ENCODE measurements at places on chromosomes 5 and 9. TPM values are rescaled to one million over a fixed set of nuclear protein-coding genes. Genes with fewer than 3 reads are reported as not detected.

GRCh38 chr5:59684388-59685190, 208.9 kb downstream of the PDE4D start:
- DNase-seq: no peak

DNA sequence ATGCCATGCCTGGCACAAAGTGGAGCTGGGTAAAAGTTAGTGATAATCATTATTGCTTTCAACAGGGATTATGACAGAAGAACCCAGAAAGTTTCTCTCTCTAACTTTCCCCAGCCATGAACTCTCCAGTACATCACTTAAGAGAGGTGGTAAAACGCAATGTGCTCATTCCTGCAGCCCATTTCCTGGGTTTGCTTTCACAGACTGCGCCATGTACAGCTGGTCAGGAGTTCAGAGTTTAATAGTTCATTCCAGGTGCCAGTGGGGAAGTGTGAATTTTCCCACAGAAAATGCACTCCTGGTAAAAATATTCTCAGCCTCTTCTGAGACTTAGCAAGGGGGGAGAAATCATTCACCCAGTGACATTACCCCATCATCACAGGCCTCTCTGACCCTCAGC, 35.5 kb downstream of the ADAM19 start:
- DNase-seq: no peak

GRCh38 chr5:61735995-61736394, 403.9 kb downstream of the ZSWIM6 start:
- no peak for DNase-seq

DNA sequence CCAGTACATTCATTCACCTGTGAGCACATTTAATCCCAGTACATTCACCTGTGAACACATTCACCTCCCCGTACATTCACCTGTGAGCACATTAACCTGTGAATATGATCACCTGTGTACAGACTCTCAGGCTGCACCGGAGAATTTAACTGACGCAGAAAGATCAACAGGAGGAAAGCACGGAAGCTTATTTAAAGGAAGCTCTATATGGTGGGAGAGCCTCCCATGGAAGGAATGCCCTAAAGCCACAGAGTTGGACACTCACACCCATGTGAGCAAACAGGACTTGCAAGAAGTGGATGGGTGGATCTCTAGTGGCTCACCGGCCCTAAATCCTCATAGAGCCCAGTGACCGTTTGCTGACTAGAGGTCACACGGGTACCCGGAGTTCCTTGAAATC, 38.2 kb downstream of the TRIP13 start:
- DNase-seq: no peak

DNA sequence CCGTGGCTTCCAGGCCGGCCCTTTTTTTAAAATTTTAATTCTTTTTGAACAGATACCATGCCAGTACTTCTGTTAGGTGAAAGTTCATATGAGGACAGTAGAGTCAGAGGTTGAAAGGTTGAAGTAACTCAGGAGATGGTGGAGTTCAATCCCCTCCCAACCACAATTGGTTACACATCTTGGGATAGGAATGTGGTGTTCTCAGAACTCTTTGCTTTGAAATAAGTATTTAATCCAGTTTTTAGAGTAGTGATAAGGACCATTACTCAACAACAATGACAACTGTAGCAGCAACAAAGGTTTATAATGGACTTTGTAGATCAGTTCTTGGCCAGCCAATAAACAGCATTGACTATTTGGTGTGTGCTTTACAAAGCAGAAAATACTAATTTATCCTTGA, 116.0 kb downstream of the ARHGAP26 start:
- no peak for DNase-seq

GRCh38 chr9:109097146-109097545, 22.6 kb downstream of the TMEM245 start:
- no peak for DNase-seq

DNA sequence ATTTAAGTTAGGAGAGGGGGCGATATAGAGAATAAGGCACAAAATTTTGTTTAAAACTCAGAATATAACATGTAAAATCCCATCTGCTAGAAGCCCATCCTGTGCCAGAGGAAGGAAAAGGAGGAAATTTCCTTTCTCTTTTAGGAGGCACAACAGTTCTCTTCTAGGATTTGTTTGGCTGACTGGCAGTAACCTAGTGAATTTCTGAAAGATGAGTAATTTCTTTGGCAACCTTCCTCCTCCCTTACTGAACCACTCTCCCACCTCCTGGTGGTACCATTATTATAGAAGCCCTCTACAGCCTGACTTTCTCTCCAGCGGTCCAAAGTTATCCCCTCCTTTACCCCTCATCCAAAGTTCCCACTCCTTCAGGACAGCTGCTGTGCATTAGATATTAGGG, 18.3 kb downstream of the MOCS2 start:
- DNase-seq: no peak

- DNase-seq: no peak
Measured at GRCh38 chr5:139426203-139426885, 13.0 kb downstream of the DNAJC18 start.

GRCh38 chr9:135163023-135163780, 75.7 kb downstream of the OLFM1 start:
- DNase-seq: no peak

DNA sequence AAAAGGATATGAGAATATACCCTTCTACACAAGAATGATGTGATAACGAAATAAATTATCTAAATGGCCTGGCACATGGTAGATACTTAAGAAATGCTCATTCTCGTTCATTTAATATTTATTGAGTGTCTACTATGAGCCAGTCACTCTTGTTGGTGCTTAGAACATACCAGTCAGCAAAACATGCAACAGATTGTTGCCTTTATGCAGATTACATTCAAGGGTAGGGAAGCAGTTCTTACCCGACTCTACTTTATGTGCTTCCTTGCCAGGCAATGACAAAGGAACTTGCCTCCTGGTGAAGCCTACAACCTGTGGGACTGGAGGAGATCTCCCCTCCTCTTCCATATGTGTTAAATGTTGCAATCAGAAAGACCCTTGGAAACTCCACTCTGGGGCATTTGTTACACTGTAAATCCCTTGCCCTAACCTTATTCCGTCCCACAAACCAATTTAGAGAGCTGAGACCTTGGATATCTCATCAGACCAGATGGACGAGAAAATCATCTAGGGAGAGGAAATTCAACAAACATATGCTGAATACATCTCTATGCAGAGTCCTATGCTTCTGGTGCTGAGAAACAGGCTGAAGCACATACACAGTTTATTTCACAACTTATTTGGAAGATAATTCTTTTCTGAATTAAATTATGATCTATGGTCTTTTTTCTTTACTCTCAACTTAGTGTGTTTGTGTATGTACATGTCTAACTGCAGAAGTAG, 128.1 kb upstream of the TRIM32 start:
- no peak for DNase-seq

- DNase-seq: peak; percentile 67
Measured at GRCh38 chr5:172943283-172943841, 15.9 kb upstream of the RPL26L1 start.

GRCh38 chr9:76846297-76846696, 59.6 kb downstream of the PRUNE2 start:
- DNase-seq: no peak

- peak; percentile 22 for DNase-seq
Measured at GRCh38 chr5:116084287-116084691, 536 bp upstream of the COMMD10 start.

DNA sequence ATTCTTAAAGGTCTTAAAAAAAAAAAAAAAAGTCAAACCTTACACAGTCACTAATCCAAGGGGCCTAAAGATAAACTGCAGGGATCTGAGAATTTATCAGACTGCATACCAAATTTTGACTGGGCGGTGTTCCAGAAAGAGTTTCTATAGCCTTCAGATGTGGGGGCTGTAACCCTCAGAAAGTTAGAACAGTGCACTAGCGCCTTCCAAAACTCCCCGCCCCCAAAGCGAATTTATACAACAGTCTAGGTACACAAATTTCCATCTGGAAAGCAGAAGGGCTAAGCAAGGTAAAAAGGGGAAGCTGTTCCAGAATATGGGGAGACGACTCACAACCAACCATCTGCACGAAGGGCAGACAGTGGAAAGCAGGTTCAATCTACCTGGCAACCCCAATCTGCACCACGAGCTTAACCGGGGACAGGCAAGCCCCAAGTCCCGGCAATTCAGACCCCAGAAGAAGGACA, 813 bp downstream of the ERMP1 start:
- DNase-seq: no peak

- DNase-seq: no peak
Measured at GRCh38 chr9:78292026-78292425, 4.9 kb upstream of the PSAT1 start.

DNA sequence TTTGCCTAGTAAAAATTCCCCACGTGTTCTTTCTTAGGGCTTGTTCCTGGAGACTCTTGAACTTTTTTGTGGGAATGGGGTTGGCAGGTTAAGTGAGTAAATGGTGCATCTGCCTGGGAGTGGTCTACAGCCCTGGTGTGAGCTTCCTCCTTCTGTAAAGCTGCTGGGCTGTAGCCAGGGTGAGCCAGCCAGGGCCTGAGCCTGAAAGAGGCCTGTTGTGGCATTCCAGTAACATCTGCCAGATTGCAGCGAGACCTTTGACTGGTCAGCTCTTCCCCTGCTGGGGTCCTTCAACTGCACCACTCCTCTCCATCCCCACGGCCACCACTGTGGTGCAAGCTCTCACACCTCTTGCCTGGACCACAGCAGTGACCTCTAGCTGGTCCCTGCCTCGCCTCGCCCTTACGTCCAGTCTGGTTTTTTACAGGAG, 47.5 kb downstream of the SLC22A5 start:
- no peak for DNase-seq

DNA sequence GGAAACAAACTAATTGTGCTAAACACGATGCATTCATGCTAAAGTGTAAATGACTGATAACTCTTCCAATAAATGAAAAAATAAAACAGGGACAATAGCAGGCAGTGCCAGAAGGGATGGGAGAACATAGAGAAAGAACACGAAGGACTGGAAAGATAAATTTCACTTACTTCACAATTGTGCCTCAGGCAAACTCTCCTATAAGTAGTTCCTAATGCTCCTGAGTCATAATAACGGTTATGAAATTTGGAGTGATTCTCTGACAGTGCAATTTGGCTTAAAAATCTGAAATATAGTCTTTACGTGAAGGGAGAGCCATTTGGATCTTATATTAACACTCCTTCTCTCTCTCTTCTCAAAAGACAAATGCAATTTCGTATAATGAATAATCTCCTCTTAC, 2218.5 kb downstream of the MAT2B start:
- DNase-seq: no peak

- DNase-seq: no peak
Measured at GRCh38 chr5:84372066-84372695, 12.5 kb downstream of the EDIL3 start.

DNA sequence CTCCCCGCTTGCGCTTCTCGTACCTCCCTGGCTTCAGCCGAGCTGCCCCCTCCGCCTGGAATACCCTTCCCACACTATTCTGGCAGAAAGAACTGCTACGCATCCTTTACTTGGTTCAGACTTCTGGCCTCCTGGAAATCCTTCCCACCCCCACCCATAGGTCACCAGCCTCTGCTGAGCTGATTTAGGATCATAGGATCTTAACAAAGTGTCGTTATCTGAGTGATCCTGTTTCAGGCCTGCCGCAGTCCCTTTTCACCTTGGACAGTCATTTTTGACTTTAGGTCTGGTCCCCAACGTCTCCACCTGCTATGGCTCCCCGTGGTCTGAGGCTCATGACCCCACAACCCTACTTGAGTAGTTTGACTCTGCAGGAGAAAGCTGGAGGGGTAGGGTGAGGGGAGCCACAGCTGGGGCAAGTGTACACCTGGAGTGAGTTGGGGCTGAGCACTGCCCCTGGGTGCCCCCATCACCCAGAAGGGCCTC, 27.3 kb downstream of the EGR1 start:
- no peak for DNase-seq

DNA sequence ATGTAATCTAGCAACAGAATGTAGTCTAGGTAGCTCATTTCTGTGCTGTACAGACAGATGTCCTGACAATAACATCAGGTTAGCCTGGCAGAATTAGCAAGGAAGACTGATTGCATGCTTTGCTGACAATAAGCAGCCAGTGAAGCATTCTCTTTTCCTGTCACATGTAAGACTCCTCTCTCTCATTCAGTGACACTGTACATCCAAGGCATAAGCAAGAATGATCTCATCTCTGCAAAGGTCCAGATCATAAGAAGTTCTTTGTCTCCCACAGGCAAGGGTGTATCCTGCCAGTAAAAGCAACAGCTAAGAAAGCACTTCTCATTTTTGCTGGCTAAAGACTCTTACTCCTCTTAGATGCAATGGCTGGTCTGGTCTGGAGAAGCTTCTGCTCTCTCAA, 861.8 kb downstream of the TAF11L14 start:
- no peak for DNase-seq

DNA sequence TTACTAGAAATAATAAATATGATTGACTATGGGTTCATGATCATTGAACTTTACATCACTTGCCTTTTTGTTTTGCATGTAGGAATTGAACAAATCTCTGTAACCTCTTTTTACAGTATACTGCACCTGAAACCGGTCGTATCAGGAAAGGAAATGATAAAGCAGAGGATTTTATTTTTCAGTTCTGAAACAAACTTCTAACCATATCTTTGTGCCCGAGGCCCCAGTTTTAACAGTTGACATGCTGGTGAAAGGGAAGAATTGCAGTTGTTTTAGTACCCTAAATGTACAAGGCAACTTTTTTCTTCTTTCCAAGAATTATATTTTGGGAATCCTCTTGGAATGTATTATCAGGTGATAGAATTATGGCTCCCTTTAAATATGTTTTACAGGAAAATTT, 27.8 kb downstream of the TMEM38B start:
- no peak for DNase-seq

DNA sequence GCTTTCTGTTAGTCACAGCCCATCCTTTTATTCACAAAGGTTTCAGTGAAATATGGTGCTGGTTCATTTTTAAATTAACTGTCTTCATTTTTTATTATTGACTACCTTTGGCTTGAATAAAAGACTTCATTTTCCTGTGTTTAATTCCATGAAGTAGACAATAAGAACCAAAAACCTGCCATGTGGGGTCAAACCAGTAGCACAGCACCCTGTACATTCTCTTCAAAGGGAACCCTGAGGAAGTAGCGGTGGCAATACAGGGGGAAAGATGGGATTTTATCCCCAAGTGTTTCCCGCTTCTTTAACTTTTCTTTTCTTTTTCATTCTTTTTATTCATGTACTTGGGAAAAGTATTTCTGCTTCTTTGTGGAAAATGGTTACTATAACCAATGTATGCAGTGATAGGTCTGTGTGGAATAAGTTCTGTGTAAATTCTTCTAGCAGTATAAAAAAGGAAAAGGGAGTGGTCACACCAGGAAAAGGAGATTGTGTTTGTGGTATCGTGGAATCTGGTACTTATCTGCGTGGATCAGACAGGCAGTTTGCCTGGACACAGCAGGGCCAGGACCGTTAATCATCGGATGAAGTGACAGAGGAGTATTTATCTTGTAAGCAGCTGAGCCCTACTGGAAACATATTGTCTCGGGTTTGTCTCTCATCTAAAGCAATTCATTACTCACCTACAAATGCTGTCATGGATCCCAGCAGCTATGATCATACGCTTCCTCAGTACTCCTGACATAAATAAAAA, 94.2 kb downstream of the PPIC start:
- no peak for DNase-seq

GRCh38 chr5:56311306-56311905, 78.3 kb upstream of the ANKRD55 start:
- DNase-seq: no peak

GRCh38 chr5:55236800-55237199, 3.4 kb upstream of the CCNO start:
- no peak for DNase-seq

- no peak for DNase-seq
Measured at GRCh38 chr9:114889802-114890224, 40.6 kb downstream of the TNFSF8 start.

The DMRT3 gene
- 3.2 TPM for polyA plus RNA-seq

The FAM81B gene
- polyA plus RNA-seq: 4.8 TPM

The LCN6 gene
- not detected for polyA plus RNA-seq

The DNM1 gene
- polyA plus RNA-seq: 279 TPM

The NPR2 gene
- polyA plus RNA-seq: 38.0 TPM

The CCDC69 gene
- polyA plus RNA-seq: 5.4 TPM

The STPG3 gene
- 2.6 TPM for polyA plus RNA-seq

The SH2D3C gene
- polyA plus RNA-seq: 16.1 TPM
